ENCODE measurements at places on chromosomes 3 and 15.

- DNase-seq, result no peak
Measured at GRCh38 chr15:79339588-79340314, 28.8 kb downstream of the TMED3 start.

DNA sequence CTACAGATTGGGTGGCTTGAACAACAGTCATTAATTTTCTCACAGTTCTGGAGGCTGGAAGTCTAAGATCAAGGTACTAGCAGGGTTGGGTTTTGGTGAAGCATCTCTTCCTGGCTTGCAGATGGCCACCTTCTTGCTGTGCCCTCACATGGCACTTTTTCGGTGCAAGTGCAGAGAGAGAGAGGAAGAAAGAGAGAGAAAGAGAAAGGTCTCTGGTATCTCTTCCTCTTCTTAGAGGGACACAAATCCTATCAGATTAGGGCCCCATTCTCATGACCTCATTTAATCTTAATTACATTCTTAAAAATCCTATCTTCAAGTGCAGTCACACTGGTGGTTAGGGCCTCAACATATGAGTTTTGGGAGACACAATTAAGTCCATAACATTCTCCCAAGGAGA lies 167.1 kb downstream of the NFKBIZ start:
- no peak for DNase-seq

- DNase-seq, result no peak
Measured at GRCh38 chr3:133089906-133090485, 51.8 kb downstream of the TMEM108 start.

- DNase-seq, result no peak
Measured at GRCh38 chr3:142943870-142944269, 19.6 kb downstream of the PAQR9 start.

DNA sequence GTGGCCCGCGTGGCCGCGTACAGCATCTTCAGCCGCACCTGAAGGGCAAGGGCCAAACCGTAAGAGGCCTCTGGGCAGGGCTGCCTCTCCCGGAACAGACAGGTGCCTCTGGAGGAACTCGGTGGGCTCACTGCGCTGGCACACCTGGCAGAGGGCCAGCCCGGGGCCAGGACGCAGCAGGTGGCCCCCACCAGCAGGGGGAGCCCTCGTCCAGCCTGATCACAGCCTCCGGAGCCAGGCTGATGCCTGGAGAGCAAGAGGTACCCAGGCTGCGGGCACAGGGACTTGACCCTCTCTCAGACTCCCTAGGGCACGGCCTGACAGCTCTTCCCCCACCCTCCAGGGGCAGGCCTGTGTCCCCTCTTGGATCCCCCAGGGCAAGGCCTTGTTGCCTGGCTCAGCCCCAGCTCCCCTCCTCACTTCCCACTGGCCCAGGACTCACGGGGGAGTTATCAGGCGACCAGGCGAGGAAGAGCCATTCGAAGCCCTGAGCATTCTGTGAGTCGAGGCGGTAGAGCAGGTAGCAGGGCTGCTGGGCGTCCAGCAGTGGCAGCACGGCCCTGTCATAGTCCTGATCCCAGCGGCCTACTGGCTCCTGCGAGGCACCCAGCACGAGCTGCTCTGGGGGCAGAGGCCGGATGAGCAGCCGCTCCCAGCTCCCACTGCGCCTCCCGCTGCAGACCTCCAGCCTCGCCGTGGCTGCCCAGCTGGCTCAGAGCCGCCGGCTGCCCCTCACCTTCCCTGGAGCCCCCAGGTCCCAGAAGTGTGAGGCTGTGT lies 6.2 kb upstream of the TLR9 start:
- peak; percentile 88 for DNase-seq

DNA sequence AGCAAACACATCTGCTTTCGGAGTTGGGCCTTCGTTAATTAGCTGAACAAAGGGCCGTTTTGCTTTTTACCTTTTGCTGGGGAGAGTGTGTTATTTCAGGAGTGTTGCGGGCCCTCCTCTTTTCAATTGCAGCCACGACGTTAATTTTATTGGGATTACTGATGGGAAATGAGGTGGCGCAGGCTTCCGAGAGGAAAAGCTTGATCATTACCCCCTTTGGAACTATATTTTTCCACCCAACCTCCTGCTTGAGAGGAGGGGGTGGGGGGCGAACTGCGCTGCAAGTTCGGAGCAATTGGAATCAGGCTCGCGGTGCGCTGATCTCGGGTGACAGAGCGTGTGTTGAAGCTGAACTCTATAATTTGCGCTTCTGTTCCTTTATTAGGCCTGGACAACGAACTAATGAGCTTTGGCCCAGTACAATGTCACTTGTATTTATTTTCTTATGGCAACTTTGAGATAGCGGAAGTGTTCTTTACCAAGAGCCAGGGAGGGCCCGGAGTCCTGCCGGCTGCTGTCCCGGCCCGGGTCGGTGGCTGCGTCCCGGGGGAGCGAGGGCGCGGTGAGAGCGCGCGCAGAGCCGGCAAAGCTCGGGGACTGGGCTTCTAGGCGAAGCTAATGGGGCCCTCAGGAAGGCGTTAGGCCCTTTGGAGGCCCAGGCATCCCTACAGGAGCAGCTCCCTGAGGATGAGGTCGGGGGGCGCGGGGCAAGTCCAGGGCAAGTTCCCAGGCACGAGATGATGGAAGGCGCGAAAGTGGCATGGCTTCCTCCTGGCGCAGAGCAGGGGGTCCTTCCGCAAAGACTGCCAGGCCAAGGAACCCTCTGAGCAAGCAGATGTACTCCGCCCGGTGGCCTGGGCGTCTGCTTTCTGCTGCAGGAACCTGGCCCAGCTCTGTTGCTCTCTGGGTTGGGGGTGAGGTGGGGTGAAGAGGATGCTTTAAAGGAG lies 12.9 kb downstream of the NR2F2 start:
- DNase-seq, result no peak

- no peak for DNase-seq
Measured at GRCh38 chr3:107752202-107752990, 229.6 kb downstream of the BBX start.

DNA sequence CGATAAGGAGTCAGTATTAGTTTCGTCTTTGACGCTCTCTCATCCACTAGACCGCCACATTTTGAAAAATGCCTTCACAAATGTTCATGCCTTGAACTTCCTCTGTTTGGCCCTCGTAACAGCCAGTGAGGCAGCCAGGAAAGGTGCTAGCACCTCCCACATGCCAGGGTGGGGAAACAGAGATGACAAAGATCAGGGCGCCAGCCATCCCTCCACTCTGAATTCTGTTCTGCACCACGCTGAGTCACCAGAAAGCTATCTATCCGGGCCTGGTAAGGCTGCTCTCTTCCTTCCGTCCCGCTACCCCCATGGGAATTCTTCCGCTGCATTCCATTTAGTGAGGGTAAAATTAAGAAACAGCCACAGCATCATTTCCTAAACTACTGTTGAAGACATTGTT lies 31.3 kb upstream of the BCL2L10 start:
- no peak for DNase-seq

DNA sequence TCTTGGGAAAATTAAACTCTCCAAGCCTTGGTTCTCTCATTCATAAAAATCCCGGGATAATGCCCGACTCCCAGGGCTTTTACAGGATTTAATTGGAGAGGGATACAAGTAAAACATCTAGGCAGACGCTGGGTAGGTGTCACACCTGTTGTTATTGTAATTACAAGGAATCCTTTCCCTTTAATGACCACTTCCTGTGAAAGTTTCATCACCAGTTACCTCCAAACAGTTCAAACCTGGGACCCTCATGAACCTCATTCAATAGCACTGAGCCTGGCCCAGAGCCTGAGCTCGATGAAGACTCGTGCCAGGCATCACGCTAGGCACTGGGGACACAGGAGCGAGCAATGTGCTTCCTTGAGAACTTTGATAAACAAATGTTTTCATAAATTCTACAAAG lies 2.1 kb upstream of the RYK start:
- no peak for DNase-seq

GRCh38 chr3:88595026-88595425 lies 445.3 kb downstream of the C3orf38 start:
- no peak for DNase-seq

DNA sequence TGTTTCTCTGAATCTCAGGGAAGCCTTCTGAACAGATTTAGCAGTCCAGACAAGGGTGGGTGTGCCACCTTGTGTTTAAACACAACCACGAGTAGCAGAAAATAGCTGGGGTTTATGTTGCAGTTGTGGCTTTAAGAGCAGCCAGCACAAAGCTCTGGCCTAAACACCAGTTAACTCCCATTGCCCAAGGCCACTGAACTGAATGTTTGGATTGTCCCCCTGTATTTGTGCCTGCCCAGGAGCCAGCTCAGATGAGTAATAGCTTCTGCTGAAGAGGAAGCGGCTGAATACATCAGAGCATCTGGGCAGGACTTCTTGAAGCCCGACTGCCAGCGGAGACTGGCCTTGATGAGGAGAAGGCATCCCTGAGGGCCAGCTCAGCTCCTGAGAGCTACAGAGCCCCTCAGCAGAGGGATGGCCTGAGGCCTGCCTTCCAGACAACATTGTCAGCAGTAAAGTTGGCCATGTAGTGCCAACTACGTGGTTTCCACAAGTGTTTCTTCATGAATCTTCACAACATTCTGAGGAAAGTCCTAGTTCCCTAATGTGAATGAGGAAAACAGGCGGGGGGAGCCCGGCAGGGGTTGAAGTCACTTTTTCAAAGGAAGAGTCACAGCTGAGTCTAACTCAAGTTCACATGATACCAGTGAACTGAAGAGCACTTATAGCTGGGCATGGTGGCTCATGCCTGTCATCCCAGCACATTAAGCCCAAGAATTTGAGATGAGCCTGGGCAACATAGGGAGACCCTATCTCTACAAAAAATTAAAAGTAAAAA lies 65.8 kb upstream of the ZBTB38 start:
- no peak for DNase-seq

DNA sequence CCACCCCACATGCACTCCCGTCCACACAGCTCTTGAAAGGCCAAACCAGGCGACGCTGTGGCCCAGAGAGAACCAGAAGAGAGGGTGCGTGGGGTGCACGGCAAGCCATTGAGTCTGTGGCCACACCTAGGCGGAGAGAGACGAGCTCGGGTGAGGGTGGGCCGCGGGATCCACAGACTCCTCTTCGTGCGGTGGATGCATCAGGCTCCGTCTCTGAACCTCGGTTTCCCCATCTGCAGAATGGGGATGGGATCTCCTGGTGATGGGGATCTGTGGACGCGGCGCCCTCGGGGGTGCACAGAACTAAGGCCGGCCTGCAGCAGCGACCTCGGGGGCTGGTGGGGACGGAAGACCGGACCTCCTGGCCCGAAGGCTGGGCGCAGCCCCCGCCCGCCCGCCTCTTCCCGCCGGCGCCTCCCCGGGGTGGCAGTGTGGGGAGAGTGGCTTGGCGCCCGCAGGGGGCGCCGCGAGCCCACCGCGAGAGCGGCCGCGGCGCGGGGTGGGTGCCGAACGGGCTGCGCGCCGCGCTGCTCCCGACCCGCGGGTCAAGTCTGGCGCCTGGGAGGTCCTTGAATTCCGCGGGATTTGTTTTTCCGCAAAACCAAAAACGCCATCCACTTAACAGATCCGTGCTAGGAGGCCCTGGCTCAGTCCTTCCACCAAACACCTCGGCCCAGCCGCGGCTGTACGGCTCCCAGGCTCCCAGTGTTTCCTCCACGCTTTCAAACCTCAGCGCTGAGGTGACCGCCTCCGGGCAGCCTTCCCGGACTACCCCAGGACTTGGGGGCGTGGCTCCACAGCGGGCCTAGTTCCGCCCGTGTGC lies 13.2 kb upstream of the ADPGK start:
- no peak for DNase-seq

DNA sequence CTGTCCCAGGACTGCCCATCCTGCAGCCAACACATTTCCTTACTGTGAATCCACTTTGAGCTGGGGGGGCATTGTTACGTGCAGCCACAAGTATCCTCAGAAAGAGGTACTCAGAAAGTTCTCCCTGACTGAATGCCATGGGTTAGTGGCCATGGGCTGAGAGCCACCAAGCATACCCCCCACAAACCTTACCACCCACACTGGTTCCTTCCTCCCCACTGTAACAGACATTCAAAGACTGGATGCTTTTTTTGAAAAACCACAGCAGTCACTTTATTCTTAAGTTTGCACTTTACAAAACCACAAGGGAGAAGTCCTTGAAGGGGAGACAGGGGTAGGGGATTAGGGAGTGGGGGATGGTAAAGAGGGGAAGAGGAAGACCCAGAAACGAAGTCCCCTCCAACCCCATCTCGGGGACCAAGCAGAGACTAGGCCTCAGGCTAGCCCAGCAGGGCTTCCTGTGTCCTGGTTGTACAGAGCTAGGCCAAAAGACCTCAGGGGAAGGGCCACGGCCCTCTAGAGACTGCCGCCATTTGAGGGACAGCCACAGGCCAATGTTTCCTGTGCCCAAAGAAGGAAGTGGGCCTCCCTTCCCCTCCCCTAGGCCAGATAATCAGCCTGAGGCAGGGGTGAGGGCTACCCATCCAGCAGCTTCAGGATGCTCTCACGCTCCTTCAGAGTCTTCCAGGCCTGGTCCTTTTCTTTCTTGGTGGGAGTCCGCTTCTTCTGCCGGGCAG lies 10.1 kb upstream of the CAMK1 start:
- no peak for DNase-seq

- no peak for DNase-seq
Measured at GRCh38 chr3:194592798-194593752, 40.1 kb downstream of the TMEM44 start.

GRCh38 chr3:66406163-66406562 lies 94.7 kb downstream of the LRIG1 start:
- no peak for DNase-seq

DNA sequence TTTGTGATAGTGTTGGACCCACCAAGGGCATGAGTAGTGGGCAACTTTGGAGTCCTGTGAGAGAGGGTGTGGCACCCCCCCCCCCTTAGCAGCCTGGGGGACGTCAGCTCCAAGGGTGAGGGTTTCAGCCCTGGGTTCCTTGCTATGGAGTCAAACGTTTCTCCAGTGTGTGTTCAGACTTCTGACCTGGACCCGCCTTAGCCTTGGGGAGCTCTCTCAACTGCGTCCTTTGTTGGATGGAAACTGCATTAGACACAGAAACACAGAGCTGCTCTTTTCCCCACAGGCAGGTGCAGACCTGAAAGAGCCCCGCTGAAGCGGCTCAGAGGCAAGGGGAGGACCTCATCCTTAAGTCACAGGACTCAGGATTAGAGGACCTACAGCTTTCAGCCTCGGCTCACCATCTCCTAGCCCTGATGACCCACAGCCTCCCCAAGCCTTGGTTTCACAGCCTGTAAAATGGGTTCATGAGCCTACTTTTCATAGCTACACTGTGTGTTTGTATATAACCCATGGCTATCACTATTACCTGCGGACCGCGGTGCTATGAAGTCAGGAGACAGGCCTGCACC lies 19.9 kb downstream of the ZNF710 start:
- no peak for DNase-seq

DNA sequence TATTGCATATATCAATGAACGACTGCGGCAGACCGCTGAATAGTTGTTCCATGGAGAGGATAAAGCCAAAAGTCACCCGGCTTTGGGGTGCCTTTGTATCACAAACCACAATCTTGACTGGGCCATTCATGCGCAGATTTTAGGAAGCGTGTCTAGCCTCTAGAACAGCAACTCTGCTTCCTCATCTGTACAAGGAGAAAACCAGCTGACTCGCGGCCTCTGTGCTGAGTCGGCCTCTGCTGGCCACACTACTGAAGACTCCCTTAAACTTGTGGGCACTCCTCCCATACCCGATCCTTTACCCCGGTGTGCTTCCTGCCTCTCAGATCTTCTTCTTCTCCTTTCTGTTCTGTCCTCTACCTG lies 872 bp downstream of the DLEC1 start:
- no peak for DNase-seq

- no peak for DNase-seq
Measured at GRCh38 chr15:62559381-62559733, 394.3 kb upstream of the C2CD4B start.

- DNase-seq, result no peak
Measured at GRCh38 chr3:17054301-17054981, 169.7 kb downstream of the PLCL2 start.
